ENCODE measurements at places on chromosomes 3 and 15.

DNA sequence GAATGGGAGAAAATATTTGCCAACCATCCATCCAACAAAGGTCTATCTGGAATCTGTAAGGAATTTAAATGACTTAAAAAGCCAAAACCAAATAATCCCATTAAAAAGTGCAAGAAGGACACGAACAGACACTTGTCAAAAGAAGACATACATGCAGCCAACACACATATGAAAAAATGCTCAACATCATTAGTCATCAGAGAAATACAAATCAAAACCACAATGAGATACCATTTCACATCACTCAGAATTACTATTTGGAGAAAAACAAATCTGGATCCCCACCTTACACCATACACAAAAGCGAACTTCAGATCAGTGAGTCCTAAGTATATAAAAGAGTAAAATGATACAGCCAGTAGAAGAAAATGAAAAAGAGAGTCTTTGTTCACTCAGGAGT, 58.6 kb upstream of the MNS1 start:
- DNase-seq = no peak

- DNase-seq = no peak
Observed at GRCh38 chr15:69200832-69201745, 40.7 kb downstream of the GLCE start.

- DNase-seq = no peak
Observed at GRCh38 chr3:40196966-40197365, 112.5 kb upstream of the EIF1B start.

GRCh38 chr3:185998136-185998535, 60.3 kb upstream of the TRA2B start:
- no peak for DNase-seq

DNA sequence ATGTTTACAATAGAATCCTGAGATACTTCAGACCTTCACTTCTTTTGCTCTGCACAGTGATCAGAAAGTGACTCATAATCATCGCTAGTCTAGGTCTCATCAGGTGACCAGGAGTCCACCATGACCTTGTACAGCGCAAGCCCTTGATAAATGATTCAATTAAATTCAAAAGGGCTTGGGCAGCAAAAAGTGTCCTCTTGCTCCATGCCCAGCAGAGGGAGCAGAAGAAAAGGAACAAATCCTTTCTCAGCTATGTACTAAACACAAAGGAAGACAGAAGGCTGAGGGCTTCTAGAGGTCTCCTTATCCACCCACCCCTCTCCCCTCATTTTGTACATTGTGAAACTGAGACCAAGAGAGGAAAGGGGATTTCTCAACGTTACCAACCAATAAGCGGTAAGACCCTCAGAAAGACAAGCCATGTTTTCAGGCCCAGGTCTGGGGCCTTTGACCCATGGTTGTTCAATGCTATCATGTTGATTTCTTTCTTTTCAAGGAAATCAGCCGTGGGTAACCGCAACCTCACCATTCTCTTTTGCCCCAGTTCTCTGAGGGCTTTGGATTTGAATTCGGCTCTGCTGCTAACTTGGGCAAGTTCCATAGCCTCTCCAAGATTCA, 74.8 kb downstream of the AQP9 start:
- no peak for DNase-seq

GRCh38 chr15:88833731-88834100, 30.5 kb downstream of the ACAN start:
- no peak for DNase-seq

- no peak for DNase-seq
Observed at GRCh38 chr15:73282567-73283365, 86.0 kb downstream of the HCN4 start.

DNA sequence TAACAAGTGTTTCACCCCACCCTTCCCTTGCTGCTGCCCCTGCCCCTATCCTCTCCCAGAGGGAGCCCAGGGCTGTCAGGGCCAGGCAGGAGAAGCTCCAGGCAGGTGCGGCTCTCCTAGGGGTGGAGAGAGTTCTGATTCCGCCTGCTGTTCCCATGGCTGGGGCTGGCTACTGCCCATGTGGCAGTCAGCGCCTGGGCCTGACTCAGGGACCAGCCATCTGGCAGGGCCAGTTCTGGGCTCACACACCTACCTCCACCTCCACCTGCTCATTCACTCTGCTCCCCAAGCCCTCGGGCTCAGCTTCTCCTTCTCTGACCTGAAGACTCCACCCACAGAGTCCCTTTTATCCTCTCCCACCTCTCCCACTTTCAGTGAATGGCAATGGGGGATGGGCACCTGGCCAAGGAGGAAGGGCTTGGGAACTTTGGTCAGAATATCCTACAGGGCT, 23.4 kb downstream of the AMOTL2 start:
- no peak for DNase-seq

DNA sequence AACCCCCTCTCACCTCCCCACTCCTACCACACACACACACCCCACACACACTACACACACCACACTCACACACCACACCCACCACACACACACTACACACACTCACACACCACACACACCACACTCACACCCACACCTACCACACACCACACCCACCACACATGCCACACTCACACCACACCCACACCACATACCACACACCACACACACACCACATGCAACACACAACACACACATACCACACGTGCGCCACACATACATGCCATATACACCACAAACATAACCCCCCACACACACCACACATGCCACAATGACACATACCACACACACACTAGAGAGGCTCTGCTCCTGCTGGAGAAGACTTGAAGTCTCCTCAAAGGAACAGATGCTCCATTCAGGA, 5.9 kb upstream of the ITPKA start:
- DNase-seq = no peak

DNA sequence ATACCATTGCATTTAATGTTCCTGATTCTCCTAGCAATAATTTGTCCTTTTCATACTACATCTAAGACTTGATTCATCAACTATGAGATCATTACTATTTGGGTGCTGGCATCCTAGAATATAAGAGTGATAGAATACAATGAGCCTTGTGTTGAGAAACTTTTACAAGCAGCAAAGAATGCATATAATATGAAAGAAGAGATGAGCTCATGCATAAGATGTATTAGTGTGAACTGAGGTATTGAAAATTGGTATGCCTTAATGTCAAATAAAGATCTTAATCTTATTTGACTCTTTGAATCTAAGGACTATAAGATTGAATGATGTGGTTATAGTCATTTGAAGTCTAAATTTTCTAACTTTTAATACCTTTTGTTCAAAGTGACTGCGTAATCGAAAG, 220.0 kb upstream of the ARHGEF26 start:
- DNase-seq = no peak

- DNase-seq = no peak
Observed at GRCh38 chr3:43071313-43071893, 34.5 kb downstream of the POMGNT2 start.

GRCh38 chr3:57856675-57857074, 100.6 kb downstream of the SLMAP start:
- DNase-seq = no peak

DNA sequence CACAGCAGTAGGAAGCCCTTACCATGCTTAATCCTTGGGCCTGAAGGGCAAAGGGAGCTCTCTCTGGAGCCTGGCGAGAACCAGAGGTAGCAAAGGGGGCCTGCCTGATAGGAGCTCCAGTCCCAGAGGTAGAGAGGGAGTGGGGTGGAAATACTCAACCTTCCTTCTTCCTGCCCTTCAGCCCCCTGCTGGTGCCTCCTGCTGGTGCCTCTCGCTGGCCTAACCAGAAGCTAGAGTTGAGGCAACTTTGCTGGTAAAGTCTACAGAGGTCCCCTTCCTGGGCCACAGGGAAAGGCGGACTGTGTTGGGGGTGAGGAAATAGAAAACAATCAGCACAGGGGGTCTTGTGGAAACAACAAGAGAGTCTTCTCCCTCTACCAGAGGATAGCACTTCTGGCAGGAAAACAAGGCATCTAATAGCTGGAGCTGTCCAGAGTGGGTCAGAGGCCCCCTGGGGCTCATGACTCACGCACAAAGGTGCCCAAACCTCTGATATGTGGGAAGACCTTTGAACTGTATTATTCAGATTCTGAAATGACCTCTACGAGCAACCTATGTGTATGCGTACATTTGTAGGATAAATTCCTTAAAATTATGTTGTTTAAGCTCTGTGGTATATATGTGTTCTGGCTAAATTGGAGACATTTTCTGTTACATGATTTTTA, 133.9 kb downstream of the LRRC28 start:
- DNase-seq = no peak

DNA sequence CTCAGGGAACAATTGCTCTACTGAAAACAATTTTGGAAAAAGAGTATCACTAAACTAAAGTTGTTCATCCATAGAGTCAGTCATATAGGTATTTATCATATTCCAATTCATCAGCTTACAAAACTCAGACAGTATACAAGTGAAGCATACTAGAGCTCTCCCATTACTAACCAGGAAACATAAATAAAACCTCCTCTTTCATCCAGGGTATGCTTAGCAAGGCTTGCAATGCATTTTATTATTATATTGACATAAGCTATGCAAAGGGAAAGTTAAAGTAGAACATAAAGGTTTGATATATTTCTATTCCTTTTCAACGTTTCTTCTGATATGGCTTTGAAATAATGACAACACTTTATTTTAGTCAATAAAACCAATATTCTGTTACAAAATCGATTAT, 106.7 kb downstream of the GOLIM4 start:
- no peak for DNase-seq

Data from ovary (tissue), 10 donors.